MG63 (cell line): ENCODE measurements at places on chromosomes 7 and 10. TPM values are rescaled to one million over a fixed set of nuclear protein-coding genes. Genes with fewer than 3 reads are reported as not detected.

RBM20 gene
- not detected in 2 replicates for total RNA-seq

PCLO gene
- not detected in 2 replicates for total RNA-seq

GRCh38 chr7:54390565-54390964, 151.6 kb upstream of the VSTM2A start:
- DNase-seq: no peak

DNA sequence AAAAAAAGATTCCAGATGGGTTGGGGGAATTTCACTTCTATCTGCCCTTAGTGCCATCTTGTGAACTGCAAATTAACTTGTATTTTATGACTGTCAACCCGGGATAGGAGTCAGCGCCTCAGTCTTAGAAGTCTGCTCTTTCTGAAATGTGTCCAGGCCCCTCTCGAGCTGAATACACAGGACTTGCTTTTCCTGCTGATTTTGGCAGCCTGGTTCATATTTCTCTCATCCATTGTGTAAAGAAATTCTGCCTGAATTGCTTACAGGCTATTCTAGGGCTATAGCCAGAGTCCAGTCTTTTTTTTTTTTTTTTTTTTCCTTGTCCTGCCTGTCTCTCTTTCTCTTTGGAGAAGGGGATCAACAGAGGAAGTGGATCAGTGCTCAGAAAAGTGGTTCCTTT, 24.6 kb downstream of the GATA3 start:
- no peak for DNase-seq

GRCh38 chr7:114504586-114504985, 90.0 kb downstream of the FOXP2 start:
- no peak for DNase-seq

DNA sequence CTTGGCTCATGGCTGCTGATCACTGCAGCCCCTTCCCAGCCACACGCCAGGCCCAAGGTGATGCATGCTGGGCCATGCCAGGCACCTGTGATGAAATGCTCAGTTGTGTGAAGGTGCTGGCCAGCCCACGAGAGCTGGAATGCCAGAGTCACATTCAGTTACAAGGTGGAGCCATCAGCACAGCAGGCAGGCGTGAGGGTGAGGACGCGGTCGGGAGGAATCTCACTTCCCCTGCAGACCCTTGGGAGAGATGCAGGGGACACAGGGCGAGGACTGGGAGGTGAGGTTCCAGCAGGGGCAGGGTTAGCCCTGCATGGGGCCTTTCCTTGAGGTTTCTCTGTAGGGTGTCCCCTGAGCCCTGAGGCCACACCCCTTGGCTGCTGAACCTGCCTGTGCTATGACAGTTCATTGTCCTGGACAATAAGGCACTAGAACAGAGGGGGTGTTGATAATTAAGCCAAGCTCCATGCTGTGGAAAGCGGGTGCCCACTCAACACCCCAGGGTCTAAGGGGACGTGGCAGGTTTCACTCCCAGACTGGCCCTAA, 82.4 kb downstream of the ADARB2 start:
- no peak for DNase-seq

GRCh38 chr10:81876253-81877077, 1.5 kb downstream of the NRG3 start:
- no peak for DNase-seq
